Hair follicle dermal papilla cell (primary cell): ENCODE measurements at places on chromosomes 1 and 21. TPM values are rescaled to one million over a fixed set of nuclear protein-coding genes. Genes with fewer than 3 reads are reported as not detected.

Gene RPS6KC1
- 31.7 and 37.6 TPM in 2 replicates for total RNA-seq

Gene TDRD10
- total RNA-seq: not detected in 2 replicates

Gene TTC22
- not detected in 2 replicates for total RNA-seq

Gene RYR2
- not detected in 2 replicates for total RNA-seq

Gene KPRP
- not detected in 2 replicates for total RNA-seq

Gene TCHH
- under 0.01 TPM in 1 of 2 replicates, not detected in the other for total RNA-seq

Gene RGS8
- total RNA-seq: 0.16 TPM in 1 of 2 replicates, not detected in the other

Gene ECM1
- 72.5 and 87.1 TPM in 2 replicates for total RNA-seq

Gene WNT2B
- total RNA-seq: 5.8 and 9.5 TPM in 2 replicates

Gene PRKACB
- 21.3 and 26.6 TPM in 2 replicates for total RNA-seq

Gene UBE2U
- total RNA-seq: not detected in 2 replicates

Gene NBPF6
- not detected in 2 replicates for total RNA-seq

Gene TBCE
- total RNA-seq: 22.2 and 24.3 TPM in 2 replicates

Gene PCAT6
- total RNA-seq: not detected in 2 replicates

Gene MR1
- 19.3 and 26.1 TPM in 2 replicates for total RNA-seq

Gene RTCA
- 26.5 and 30.0 TPM in 2 replicates for total RNA-seq

Gene KLHL20
- 29.3 and 36.8 TPM in 2 replicates for total RNA-seq

Gene APOBEC4
- total RNA-seq: not detected in 2 replicates

Gene TDRD5
- total RNA-seq: not detected in 2 replicates

Gene RAB4A
- total RNA-seq: 15.9 and 17.4 TPM in 2 replicates

Gene DENND2C
- 3.6 and 3.9 TPM in 2 replicates for total RNA-seq
